T-helper 17 cell (primary cell): ENCODE measurements at places on chromosomes 5 and 9. TPM values are rescaled to one million over a fixed set of nuclear protein-coding genes. Genes with fewer than 3 reads are reported as not detected.

DNA sequence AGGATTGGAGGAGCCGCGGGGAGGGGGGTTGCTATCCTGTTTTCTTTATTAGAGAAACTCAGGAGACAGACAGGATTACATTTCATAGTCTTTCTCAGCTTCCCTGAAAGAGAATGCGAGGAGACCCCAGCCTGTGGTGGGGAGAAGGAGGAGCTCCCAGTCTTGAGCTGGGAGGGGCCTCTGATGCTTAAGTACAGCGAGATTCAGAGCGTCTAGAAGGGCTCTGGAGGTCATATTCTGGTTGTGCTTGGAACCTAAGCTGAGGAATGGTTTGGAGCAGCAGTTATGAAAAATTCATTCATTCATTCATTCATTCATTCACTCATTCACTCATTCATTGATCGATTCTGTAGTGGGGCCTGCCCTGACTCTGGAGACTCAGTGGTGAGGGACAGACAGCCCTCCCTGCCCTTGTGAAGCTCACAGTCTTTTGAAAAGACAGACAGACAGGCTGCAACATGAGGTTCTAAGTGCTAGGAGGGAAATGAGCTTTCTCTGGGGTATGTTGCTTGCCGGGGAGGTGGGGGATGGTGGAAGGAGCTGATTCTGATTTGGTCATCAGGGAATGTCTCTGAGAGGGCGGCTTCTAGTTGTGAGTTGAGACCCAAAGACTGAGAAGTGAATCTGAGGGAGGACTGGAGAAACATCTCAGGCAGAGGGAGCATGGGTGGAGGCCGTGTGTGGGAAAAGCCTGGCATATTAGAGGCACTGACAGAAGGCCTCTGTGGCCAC, 2.5 kb upstream of the SPRY4 start:
- peaks cover 42% of the 10 kb centered on the region for H3K27me3 ChIP-seq
- H3K4me3 ChIP-seq: no peak overlapping the region
- H3K27ac ChIP-seq: no peak overlapping the region
- H3K36me3 ChIP-seq: no peaks in the 10 kb centered on the region

GRCh38 chr5:8176101-8176693, 307.2 kb downstream of the MTRR start:
- no peak overlapping the region for H3K27ac ChIP-seq

GRCh38 chr9:136365775-136366222, 2.3 kb upstream of the DNLZ start:
- H3K4me1 ChIP-seq: peaks cover 7% of the 10 kb centered on the region
- H3K27me3 ChIP-seq: no peaks in the 10 kb centered on the region
- no peak overlapping the region for H3K27ac ChIP-seq
- no peak for DNase-seq

DNA sequence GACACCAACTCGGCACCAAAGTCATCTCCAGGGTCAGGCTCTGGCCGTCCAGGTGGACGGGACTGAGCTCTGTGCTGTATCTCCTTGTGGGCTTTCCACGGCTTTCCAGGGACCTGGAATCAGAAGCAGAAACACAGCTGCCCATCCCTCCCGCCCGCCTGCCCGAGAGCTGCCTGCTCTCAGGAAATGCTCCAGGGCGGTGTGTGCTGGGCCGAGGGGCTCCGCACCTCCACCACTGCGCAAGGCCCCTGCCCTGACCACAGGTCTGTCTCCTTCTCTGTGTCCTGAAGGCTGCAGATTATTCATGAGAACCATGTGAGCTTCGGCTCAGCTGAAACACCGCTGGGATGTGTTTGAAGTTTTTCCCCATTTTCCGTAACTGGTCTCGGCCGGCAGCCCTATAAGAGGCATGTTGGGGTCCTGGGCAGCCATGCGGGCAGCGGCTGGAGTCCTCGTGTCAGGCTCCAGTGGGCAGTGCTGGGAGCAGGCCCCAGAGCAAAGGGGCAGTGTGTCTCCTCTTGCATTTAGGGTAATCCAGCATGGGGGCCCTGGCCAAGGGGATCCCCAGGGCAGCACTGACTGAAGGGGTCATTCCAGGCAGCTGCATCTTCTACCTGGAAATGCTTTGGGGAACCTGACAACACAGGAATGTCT, 22.8 kb downstream of the NKD2 start:
- H3K4me3 ChIP-seq: no peak overlapping the region
- H3K27me3 ChIP-seq: peaks cover 12% of the 10 kb centered on the region
- H3K27ac ChIP-seq: no peak overlapping the region
- DNase-seq: no peak
- H3K4me1 ChIP-seq: peaks cover 7% of the 10 kb centered on the region

DNA sequence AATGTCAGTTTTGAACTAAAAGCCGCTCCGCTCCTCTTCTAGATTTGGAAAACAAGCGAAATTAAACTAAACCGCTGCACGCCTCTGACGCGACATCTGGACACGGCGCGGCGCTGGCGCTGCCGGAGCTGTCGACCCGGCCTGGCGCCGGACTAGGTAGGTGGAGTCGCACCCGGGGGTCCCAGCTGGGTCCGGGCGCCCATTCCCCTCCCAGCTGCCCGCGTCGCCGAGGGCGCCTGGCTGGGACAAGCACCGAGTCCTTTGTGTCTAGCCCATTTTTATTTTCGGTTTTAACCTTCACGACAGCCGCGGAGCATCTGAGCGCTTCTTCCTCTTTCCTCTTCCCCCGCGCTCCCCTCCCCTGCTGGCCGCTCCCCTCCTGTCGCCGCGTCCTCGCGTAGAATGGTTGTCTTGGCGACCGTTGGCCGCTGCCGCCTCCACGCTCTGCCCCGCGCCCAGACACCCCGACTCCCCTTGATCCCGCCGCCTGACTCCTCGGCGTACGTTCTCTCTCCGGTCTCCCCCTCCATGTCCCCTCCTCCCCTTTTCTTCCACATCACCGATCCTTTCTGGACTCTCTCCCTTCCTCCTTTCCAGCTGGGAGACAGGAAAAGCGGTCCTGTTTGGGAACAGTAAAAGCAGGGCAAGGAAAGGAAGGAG, 545 bp downstream of the CDKN2B-AS1 start:
- H3K36me3 ChIP-seq: peaks cover 5% of the 10 kb centered on the region
- peak overlapping the region; percentile 94 for H3K27ac ChIP-seq
- peak; percentile 66 for DNase-seq
- peaks cover 15% of the 10 kb centered on the region for H3K4me1 ChIP-seq

DNA sequence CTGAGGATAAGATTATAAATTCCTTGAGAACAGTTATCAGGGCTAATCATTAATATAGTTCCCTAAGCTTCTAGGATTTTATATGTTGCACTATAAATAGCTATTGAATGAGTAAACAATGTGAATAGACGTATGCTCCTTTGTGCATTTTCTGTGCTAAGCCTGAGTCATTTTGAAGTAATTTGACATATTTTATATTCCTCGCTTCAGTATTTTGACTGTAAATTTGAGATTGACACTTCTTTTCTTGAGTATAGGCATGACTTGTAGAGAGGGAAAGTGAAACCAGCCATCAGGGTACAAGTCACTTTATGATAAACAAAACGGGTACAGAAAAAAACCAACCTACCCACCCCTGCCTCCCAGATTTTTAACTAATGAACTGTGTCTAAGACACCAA, 367.7 kb upstream of the PRR16 start:
- no peak for DNase-seq
- no peaks in the 10 kb centered on the region for H3K36me3 ChIP-seq
- H3K4me3 ChIP-seq: no peak overlapping the region
- H3K27ac ChIP-seq: no peak overlapping the region

GRCh38 chr5:145984072-145984471, 47.7 kb downstream of the SH3RF2 start:
- no peak for DNase-seq
- H3K36me3 ChIP-seq: no peaks in the 10 kb centered on the region
- no peak overlapping the region for H3K4me3 ChIP-seq
- H3K4me1 ChIP-seq: no peaks in the 10 kb centered on the region

DNA sequence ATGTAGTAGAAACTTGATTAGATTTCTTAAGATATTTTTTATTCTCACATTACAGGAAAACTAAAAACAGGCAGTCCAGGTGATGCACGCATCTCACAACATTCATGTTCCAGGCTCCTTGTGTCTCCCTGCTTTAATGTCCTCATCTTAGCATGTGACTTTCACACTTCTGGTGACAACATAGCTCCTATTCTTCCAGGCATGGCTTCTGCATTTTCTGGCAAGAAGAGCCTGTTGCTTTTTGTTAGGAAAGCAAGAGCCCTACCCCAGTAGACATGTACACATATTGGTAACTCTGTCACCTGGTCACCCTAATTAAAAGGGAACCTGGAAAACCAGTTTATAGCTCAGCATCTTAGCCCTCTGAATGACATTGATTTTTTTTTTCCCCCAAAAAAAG, 92.5 kb downstream of the PPIC start:
- H3K27ac ChIP-seq: no peak overlapping the region
- no peak overlapping the region for H3K4me3 ChIP-seq
- peaks cover 5% of the 10 kb centered on the region for H3K4me1 ChIP-seq
- peaks cover 12% of the 10 kb centered on the region for H3K36me3 ChIP-seq

DNA sequence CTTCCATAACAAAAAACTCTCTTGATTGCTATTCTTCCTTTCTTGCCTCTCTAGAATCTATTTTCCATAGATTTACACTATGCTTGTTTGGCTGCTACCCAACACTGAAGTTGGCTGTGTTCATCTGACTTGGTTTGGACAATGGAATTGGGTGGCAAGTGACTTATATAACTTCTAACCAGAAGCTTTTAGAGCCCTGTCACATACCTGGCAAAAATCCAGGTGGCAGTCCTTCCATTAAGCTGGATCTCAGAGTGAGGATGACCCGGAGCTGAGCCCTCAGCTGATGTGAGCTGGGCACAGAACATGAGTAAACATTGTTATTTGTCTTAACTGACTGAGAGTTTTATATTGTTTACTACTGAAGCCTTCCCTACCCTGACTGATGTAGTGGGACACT, 225.7 kb downstream of the TLR4 start:
- H3K4me3 ChIP-seq: no peak overlapping the region
- H3K27me3 ChIP-seq: peaks cover 6% of the 10 kb centered on the region
- no peak overlapping the region for H3K27ac ChIP-seq
- no peak for DNase-seq
- no peaks in the 10 kb centered on the region for H3K36me3 ChIP-seq

DNA sequence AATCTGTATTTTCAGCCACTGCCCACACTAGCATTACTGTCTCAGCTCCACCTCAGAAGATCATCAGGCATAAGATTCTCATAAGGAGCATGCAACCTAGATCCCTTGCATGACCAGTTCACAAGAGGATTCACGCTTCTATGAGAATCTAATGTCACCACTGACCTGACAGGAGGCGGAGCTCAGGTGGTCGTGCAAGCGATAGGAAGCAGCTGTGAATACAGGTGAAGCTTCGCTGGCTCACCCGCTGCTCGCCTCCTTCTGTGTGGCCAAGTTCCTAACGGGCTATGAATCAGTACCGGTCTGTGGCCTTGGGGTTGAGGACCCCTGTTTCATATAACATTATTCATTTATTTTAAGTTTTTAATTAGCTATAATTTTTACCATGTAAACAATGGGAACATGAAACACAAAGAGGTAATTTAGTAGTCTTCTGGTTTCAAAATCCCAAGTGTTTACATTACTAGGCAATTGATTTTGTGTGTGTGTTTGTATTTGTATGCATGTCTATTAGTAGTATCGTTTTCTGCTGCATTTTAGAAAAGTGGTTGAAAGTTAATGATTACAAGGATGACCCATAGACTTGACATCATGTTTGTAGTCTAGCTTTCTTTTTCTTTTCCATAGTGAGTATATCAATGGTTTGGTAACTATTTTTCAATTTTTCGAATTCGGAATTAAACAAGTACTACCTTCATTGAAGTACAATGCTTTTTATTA, 159.4 kb downstream of the TENT4A start:
- H3K4me1 ChIP-seq: no peaks in the 10 kb centered on the region
- no peak overlapping the region for H3K4me3 ChIP-seq
- H3K27ac ChIP-seq: no peak overlapping the region
- H3K36me3 ChIP-seq: no peaks in the 10 kb centered on the region
- DNase-seq: no peak
- no peaks in the 10 kb centered on the region for H3K27me3 ChIP-seq

DNA sequence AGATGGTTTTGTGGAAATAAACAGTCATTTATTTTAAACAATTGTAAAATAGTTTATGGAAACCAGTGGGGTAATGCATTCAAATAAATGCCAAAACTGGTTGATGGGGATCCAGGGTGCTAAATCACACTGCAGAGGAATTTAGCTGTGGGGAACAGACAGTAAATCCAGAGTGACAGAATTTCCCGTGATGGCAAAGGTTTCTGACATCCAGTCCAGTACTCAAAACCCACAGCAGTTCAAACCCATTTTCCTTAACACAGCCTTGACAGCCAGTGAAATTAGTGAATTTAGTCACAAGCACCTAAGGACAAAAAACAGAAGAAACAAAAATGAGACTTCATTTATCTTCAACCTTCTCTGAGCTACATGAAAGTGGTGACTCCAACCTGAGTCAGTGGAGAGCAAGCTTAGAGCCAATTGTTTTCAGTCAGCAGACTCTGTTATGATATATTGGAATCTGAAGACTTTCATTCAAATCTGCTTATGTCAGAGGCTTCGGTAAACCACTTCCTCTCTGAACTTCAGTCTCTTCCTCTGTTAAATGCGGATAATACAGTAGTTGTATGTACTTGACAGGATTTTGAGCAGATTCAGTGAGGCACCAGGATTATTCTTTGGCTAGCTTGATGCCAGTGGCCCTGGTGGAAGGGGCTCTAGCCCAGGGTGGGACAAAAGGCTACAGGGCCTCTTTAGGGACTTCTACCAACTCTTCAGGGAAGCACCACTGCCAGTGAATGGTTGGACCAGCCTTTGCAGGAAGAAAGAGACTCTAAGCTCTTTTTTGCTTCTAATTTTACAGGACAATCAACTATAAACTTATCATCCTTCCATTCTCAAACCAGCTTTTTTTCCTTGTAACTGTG, 185.3 kb downstream of the MAPKAP1 start:
- peaks cover 34% of the 10 kb centered on the region for H3K4me1 ChIP-seq
- peak overlapping the region; percentile 55 for H3K4me3 ChIP-seq
- H3K27me3 ChIP-seq: no peaks in the 10 kb centered on the region
- DNase-seq: no peak
- no peaks in the 10 kb centered on the region for H3K36me3 ChIP-seq

GRCh38 chr5:11396917-11397316, 507.3 kb downstream of the CTNND2 start:
- H3K4me1 ChIP-seq: no peaks in the 10 kb centered on the region
- H3K36me3 ChIP-seq: no peaks in the 10 kb centered on the region
- no peak for DNase-seq
- no peak overlapping the region for H3K27ac ChIP-seq
- no peak overlapping the region for H3K4me3 ChIP-seq

DNA sequence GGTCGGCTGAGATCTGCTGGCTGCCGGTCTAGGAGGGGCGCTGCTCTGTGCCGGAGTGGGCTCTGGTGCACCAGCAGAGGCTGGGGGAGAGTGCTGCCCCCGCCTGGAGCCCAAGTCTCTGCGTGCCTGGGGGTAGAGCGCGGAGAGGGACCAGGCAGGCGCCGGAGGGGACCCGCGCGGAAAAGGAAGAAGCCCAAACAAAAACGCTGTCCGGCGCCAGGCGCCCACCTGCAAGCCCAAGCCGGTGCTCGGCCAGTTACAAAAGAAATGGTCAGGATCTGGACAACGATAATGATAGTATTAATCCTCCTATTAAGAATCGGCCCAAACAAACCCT, 571 bp upstream of the S1PR3 start:
- H3K4me3 ChIP-seq: peak overlapping the region; percentile 3
- peaks cover 8% of the 10 kb centered on the region for H3K4me1 ChIP-seq
- no peak for DNase-seq

Gene SH3RF2
- not detected for total RNA-seq

Gene ADAMTSL1
- total RNA-seq: not detected

Gene TUBB4B
- total RNA-seq: 90.5 TPM

Gene SLC46A2
- total RNA-seq: not detected

Gene IFNE
- not detected for total RNA-seq

Gene GABRA6
- not detected for total RNA-seq

Gene TOR2A
- total RNA-seq: 9.4 TPM

Gene ARSI
- not detected for total RNA-seq
